ENCODE measurements at places on chromosomes 2 and 18. TPM values are rescaled to one million over a fixed set of nuclear protein-coding genes. Genes with fewer than 3 reads are reported as not detected.

EPB41L3 gene
- 26.1 TPM for total RNA-seq

RBBP8 gene
- 25.4 TPM for total RNA-seq

TTR gene
- 0.92 TPM for total RNA-seq

SERPINB10 gene
- not detected for total RNA-seq

OR6B3 gene
- total RNA-seq = not detected

MAPRE3 gene
- 34.0 TPM for total RNA-seq

C18orf32 gene
- 44.9 TPM for total RNA-seq

LINC00305 gene
- not detected for total RNA-seq

ATG16L1 gene
- total RNA-seq = 32.3 TPM

DNA sequence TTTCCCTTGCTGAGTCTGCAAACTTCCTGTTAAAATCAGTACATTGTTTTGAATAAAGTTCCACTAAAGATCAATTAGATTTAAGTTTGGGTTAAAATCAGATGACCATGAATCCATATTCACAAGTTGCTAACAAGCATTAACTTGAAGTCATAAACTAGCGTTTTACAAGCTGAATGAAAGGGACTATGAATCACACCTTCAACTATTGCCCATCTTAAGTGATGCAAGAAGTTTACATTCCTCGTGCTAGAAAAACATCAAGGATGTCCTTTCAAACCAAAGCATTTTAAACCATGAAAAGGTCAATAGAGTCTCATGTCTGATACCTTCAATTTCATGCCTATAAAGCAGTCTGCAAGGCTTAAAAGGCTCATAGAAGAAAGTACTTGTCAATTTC, 257.2 kb upstream of the SYT4 start:
- no peak for DNase-seq

DNA sequence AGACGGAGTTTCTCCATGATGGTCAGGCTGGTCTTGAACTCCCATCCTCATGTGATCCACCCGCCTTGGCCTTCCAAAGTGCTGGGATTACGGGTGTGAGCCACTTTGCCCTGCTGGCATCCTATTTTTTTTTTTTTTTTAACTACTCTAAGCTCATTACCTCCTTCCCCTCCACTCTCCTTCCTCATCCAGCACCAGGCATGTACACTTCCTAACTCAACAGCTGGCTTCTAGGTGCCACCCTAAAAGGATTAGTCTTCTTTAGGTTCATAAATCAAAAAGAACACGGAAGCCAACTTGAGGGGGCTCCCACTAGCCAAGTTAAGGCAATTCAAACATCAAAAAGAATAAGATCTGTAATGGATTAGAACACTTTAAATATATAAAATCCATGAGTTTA, 70.6 kb upstream of the TEX51 start:
- no peak for DNase-seq

- DNase-seq = no peak
Measured at GRCh38 chr18:33781429-33781828, 203.4 kb downstream of the ASXL3 start.

DNA sequence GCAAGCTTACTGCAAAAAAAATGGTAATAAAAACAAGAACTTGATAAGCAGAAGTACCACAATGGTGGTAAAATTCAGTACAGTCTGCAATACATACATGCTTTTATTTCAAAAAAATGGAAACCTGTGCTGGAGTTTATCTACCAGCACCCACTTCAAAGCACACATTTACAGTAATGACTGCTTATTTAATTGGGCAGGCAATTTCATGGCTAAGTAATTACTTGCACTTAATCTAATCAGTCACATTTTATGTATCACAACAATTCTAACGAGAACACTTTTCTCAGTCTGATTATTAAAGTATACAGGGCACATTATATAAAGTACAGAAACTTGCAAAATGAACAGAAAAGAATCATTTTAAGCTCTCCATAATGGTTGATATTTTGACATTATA, 5.2 kb downstream of the APCDD1 start:
- DNase-seq = no peak

- no peak for DNase-seq
Measured at GRCh38 chr2:126719833-126720351, 63.9 kb downstream of the GYPC start.

GRCh38 chr18:39421276-39421675, 1855.7 kb upstream of the CELF4 start:
- no peak for DNase-seq

DNA sequence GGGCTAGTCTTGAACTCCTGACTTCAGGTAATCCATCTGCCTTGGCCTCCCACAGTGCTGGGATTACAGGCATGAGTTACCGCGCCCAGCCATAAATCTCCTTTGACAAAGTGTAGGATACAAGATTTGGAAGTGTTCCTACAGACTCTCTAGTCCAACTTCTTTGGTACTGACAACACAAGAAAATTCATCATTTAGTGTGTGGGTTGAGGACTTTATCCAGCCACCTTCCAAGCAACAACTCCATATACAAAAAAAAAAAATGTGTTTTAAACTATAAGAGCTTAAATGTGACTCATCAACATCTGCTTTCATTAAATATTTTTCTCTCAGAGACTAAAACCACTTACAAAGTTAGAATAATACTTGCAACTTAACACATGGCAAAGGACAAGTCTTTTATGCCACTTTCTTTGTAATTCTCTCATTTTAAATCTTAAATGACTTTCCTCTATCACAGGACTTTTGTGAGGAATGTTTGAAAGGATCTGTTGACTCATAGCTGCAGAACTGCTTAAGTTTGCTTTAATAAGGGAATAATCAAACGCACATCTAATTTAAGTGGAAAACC, 46.2 kb upstream of the ITGAV start:
- DNase-seq = no peak

- DNase-seq = no peak
Measured at GRCh38 chr2:188425266-188425665, 133.6 kb downstream of the GULP1 start.

GRCh38 chr2:38792751-38793150, 14.7 kb downstream of the GEMIN6 start:
- no peak for DNase-seq

- DNase-seq = no peak
Measured at GRCh38 chr2:181120625-181121024, 140.2 kb downstream of the UBE2E3 start.

DNA sequence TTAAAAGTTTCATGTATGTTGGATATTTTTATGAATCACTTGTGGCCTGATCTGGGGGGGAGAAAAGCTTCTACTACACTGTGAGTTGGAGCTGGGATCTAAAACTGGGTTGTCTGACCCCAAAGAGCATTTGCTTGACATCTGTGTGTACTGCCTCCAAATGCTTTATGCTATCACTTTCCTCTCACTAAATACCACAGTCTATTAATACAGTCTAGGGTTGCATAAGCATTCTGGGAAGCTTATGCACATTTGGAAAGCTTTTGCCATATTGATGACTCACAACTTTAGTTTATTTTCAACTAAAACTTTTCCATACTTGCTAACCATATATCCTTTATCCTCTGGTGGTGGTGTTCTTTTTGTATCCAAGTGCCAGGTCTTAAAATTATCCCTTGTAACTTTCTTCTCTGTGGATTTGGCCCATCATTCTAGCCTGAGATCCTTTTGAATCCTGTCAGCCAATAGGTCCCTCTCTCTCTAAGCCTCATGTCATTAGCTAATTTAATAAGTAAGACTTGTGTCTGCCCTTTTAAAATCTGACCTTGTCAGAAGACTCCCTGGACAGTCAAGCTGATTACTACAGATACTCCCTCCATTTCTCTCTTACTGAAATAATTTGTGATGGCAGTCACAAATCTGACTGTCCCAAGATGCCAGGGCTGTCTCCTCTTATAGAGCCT, 72.7 kb downstream of the NXPH2 start:
- DNase-seq = no peak

- no peak for DNase-seq
Measured at GRCh38 chr18:47081578-47081977, 46.2 kb upstream of the ELOA2 start.

DNA sequence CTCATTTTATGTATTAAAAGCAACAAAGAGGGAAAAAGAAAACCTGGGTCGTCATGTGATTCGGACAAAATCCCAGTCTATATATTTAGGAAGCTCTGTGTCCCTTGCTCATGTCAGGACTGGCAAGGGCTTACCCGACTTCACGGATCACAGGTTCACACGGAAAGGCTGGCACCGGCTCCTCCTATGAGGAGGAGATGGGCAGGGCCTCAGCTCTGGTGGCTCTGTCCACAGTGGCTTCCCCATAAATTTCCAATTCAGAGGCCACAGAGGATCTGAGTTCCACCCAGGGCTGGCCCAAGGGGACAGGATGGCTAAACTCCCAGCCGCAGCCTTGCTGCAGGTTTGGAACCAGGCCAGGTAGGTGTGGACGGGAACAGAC, 186.8 kb downstream of the BCL2 start:
- DNase-seq = no peak

GRCh38 chr2:25994509-25994908, 12.2 kb upstream of the KIF3C start:
- no peak for DNase-seq

Data from ovary (tissue), 10 donors.